ENCODE measurements at places on chromosomes 13 and 19.

- no peak for DNase-seq
Measured at GRCh38 chr13:33512880-33513554, 227.5 kb upstream of the STARD13 start.

DNA sequence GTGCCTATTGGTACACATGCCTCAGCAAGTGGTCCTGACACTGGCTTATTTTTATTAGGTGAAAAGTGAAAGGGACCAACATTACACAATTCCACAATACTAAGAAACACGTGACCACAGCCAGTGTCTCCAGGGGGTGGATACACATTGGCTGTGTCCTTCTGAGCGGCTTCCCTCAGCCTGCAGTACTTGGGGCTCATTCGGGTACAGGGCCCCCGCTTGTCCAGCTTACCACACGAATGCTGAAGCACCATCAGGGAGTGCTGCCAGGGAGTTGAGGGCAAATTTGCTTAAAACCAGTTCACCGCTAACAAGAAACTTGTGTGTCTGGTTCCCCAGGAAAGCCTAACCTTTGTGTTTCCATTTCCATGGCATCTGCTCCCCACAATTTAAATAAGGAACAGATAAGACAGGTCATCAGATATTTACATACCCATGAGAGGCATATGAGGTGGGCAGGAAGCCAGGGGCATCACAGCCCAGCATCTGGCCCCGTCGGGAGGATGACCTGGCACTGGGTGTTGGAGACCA is 23.3 kb downstream of the PBX4 start:
- no peak for DNase-seq

GRCh38 chr19:29060813-29061364 is 152.1 kb downstream of the UQCRFS1 start:
- no peak for DNase-seq

DNA sequence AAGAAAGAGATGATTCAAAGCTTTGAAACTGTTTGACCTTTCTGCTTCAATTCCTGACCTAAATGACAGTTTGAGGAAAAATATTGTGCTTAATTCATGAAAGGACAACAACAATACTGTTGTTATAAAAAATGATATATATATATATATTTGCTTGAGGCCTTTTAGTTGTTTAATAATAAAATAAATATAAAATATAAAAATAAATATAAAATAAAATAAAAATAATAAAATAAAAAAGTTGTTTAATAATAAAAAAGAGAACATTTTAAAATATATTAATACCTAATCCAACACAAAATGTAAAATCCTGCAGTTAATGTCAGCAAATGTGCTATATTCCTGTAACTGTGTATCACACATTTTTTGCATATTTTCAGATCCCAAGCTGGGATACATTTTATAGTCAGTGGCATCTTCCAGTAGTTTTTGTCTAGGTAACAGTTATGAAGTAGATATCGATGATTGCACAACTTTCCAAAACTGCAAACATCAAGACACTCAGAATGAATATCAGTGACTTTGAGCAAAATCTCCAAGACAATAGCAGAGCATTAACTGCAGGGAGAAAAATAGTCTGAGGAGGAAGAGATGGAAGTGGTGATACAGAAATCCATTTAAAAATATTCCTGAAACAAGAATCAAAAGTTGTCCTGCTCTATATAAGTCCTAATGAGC is 375.5 kb upstream of the KLHL1 start:
- no peak for DNase-seq
